ENCODE measurements at places on chromosomes 13 and 19.

GRCh38 chr19:31301306-31301980 lies 47.8 kb downstream of the TSHZ3 start:
- no peak for DNase-seq

DNA sequence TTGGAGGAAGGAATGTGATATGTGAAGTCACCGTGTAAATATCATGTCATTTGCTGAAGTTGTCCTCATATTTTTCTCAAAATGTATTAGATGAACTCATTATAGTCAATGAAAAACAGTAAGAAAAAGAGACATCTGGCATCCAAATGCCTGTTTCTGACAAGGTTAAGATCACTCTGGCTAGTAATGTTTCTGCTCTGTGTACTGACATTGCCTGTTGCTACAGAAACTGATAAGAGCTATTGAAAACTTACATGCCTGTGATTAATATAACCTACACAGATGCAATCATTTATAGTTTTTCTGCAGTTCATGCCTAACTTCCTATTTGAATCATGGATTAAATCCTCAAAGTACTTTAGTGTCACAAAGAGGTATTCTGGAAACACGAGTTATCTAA lies 249.8 kb downstream of the NBEA start:
- no peak for DNase-seq

DNA sequence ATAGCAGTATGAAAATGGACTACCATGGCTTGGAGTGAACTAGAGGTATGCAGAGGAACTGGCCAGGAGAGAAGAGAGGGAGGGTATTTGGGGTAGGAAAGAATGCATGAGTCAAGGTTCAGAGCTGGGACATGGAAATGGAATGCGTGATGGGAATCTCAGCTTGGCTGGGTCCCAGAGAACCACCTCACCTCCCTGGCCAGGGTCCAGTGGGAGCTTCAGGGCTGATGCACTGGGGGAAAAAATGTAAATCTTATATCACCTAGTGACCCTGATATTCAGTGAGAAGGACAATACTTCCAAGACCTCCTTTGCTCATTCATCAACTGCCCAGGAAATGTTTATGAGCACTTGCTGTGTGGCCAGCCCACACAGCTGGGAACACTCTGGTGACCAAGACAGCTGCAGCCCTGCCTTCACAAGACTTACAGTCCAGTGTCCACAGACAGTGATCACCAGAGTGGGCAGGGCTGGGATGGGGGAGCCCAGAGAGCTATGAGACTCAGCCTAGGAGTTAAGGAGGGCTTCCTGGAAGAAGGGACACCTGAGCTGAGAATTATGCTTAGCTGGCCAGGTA lies 12.8 kb downstream of the IGSF23 start:
- no peak for DNase-seq

DNA sequence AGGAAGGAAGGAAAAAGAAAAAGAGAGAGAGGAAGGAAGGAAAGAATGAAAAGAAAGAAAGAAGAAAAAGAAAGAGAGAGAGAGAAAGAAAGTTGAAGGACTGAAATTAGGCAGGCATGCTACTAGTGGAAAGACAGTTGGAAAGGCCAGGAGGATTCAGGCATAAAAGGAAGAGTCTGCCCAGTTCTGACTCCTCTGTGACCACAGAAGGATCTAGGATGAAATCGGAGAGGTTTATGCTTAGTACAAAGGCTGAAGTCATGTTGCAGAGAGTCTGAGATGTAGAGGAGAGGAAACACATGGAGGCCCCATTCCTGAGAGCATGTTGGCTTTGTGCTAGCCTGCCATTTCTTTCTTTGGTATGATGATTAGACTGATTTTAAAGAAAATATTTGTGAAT lies 246.5 kb upstream of the ARGLU1 start:
- DNase-seq, result no peak

DNA sequence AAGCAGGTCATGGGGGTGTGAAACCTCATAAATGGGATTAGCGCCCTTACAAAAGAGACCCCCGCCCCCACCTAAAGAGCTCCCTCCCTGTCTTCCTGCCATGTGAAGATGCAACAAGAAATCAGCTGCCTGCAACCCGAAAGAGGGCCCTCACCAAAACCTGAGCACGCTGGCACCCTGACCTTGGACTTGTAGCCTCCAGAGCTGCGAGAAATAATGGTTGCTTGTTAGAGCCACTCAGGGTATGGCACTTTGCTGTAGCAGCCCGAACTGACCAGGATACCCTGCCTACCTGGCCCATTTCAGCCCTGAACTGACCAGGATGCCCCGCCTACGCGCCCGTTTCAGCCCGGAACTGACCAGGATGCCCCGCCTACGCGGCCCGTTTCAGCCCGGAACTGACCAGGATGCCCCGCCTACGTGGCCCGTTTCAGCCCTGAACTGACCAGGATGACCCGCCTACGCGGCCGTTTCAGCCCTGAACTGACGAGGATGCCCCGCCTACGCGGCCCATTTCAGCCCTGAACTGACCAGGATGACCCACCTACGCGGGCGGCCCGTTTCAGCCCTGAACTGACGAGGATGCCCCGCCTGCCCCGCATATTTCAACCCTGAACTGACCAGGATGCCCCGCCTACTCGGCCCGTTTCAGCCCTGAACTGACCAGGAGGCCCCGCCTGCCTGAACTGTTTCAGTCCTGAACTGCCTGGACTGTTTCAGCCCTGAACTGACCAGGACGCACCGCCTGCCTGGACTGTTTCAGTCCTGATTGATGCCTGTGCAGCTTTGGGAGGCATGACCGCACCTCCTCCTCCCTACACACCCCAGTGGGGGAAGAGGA lies 120.0 kb downstream of the UQCRFS1 start:
- DNase-seq, result no peak

GRCh38 chr13:103101901-103102300 lies 35.7 kb upstream of the SLC10A2 start:
- DNase-seq, result no peak

GRCh38 chr19:44657211-44657921 lies 13.7 kb downstream of the PVR start:
- peak; percentile 49 for DNase-seq

GRCh38 chr13:103703246-103703645 lies 637.0 kb upstream of the SLC10A2 start:
- DNase-seq, result no peak

GRCh38 chr13:105602956-105603670 lies 932.3 kb downstream of the EFNB2 start:
- peak; percentile 35 for DNase-seq

DNA sequence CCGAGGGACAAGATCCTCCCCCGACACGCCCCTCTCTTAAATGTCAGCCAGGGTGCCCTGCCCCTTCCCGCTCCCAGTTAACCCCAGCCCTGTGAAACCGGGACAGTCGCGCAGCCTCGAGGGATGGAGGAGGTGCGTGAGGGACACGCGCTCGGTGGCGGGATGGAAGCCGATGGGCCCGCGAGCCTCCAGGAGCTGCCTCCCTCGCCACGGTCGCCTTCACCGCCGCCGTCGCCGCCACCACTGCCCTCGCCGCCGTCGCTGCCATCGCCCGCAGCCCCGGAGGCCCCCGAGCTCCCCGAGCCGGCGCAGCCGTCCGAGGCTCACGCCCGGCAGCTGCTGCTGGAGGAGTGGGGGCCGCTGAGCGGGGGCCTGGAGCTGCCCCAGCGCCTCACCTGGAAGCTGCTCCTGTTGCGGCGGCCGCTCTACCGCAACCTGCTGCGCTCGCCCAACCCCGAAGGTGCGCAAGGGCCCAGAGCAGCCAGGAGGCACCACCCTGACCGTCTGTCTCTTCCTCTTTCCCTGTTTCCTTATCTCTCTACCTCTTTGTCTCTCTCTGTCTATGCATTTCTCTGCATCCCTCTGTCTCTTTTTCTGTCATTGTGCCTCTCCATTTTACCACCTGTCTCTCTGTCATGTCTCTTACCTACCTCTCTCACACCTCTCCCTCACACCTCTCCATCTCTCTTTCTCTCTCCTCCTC lies at the start of gene NCCRP1:
Gene NCCRP1 (plus strand): TSS at position 105 of the 703 bp plus-strand sequence. CDS start 19 bp downstream, at position 124.
- peak; percentile 43 for DNase-seq

Measured in NCI-H345 (cell line).